ENCODE measurements at places on chromosomes 12 and 14.
A peak's percentile ranks its signal among the peaks of the same experiment; 100 is the strongest.

DNA sequence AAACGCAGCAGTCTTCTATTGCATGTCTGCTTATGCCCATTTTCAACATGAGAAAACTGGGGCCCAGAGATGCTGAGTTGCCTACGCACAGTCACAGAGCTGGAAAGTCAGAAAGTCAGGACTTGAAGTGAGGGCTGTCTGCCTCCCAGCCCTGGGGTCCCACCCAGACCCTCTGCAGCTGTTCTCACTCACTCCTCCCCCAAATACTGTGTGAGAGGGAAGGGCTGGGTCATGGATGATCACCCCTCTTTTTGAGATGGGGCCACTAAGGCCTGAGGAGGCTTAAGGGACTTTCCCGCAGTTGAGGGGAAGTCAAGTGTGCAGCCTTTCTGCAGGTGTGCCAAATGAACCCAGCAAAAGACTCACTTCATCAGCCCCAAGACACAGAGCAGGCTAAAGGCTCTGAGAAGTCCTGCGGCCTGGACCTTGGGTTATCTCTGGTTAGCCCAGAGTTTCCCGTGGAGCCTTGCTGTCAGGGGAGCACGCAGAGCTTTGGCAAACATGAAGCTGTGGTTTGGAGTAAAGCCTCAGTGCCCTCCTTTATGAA is 18.7 kb downstream of the DTX1 start:
- peak; percentile 95 for DNase-seq
- H3K36me3 ChIP-seq = peaks cover 3% of the 10 kb centered on the region
- H3K27me3 ChIP-seq = no peaks in the 10 kb centered on the region
- H3K27ac ChIP-seq = peak overlapping the region; percentile 71

GRCh38 chr12:96502477-96502876 is 13.1 kb downstream of the CFAP54 start:
- peak; percentile 78 for DNase-seq
- no peak overlapping the region for H3K4me3 ChIP-seq
- peaks cover 30% of the 10 kb centered on the region for H3K4me1 ChIP-seq
- peak overlapping the region; percentile 62 for H3K27ac ChIP-seq
- no peaks in the 10 kb centered on the region for H3K36me3 ChIP-seq

DNA sequence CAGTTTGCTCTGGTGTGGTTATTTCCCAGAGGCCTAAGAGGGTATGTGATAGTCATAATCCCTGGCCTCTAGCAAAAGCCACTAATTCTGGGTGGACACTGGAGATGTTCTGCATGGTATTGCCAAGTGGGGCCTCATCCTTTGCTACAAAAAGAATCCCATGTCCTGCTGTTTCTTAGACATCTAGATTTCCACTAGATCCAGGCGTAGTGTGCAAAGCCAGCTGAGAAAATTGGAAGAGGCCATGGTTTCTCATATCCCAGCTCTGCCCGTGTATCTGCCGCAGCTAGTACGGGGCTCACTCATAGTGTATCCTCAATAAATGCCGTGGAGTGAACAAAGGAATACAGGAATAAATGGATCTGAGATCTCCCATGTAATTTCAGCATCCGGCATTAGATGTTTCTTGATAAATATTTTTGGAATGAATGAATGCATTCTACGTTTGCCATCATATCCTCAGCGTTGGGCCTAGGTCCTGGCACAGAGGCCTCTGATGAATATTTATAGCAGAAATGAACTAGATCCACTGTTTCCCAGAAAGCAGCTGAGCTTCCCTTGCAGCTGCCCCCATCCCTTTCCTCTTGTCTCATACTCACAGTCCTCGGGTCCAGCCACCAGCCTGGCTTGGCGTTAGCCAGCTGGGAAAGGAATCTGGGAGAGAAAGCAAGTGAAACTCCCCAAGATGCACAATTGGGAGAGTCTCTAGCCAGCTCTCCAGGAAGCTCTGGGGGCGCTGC is 76.3 kb upstream of the NOS1 start:
- no peaks in the 10 kb centered on the region for H3K36me3 ChIP-seq
- no peak overlapping the region for H3K27ac ChIP-seq
- H3K4me1 ChIP-seq = no peaks in the 10 kb centered on the region
- no peaks in the 10 kb centered on the region for H3K27me3 ChIP-seq
- no peak for DNase-seq
- H3K4me3 ChIP-seq = no peak overlapping the region

DNA sequence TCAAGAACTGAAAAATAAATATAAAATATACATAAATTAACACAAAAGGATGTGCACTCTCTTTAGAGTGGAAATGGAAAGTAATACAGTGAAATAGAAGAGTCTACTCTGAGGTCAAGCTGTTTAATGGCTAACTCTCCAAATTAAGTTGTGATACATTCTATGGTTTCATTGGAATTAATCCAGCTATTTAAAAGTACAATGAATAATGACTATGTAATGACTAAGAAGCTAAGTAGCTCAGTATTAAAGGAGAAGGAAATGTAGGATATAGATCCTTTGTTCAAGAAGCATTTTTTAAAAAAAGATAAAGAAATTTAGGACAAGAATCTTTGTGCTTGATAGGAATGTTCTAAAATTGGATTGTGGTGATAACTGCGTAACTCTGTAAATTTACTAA is 85.3 kb downstream of the LRP6 start:
- no peak overlapping the region for H3K27ac ChIP-seq
- H3K4me1 ChIP-seq = no peaks in the 10 kb centered on the region
- no peak for DNase-seq
- H3K27me3 ChIP-seq = no peaks in the 10 kb centered on the region
- no peak overlapping the region for H3K4me3 ChIP-seq

DNA sequence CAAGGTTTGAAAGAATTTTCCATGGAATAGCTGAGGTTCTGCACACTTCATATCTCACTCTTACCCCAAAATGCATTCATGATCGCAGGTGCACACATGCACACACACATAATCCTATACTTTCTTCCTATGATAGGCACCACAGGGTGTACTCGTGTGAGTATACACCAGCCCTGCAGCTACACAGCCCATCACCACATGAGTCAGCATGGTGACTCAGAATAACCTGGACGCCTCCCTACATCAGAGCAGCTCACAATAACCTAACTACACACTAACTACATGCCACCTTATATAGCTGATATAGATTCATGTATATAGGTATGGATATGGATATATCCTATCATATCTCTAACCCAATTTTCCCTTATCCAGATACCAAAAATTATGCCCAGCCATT is 850.2 kb upstream of the TMEM132C start:
- H3K36me3 ChIP-seq = no peaks in the 10 kb centered on the region
- no peak overlapping the region for H3K4me3 ChIP-seq
- no peaks in the 10 kb centered on the region for H3K27me3 ChIP-seq

DNA sequence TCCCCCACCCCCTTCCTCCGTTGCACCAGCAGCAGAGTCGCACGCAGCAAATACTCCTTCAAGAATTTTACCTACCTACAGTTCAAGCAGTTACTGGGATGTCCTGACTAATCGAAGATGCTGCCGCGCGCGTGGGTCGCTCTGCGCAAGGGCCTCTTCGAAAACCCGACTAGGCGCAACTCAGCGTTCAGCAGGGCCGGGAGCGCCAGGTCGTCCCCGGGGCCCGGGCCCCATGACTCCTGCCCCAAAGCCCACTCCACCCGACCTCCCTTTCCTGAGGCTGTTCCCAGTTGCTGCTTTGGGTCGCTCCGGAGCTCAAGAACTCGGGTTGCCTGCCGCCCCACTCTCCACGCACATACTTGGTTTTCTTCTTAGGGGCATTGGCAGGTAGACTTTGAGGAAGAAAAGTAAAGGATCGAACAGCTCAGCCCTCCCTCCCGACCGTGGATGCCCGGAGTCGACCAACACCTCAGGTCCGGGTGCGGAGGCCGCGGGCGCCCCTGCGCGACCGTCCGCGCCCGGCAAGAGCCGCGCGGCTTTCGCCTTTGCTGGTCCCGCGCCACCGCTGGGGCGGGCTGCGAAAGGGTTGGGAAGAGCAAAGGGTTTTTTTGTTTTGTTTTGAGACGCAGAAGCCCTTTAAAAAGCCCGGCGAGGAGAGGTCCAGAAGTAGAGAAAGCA is 1.9 kb downstream of the BMP4 start:
- no peak for DNase-seq
- no peaks in the 10 kb centered on the region for H3K36me3 ChIP-seq
- H3K4me3 ChIP-seq = peak overlapping the region; percentile 65

- H3K36me3 ChIP-seq = no peaks in the 10 kb centered on the region
- peak within 1 kb of the TSS; percentile 68 for H3K27ac ChIP-seq
- H3K4me3 ChIP-seq = peak within 1 kb of the TSS; percentile 81
Observed at GRCh38 chr12:104958001-104958804, at the start of gene SLC41A2. Gene SLC41A2, minus strand, starts transcription at chr12:104958290. Its CDS starts 29,763 bp downstream, at chr12:104928527.

DNA sequence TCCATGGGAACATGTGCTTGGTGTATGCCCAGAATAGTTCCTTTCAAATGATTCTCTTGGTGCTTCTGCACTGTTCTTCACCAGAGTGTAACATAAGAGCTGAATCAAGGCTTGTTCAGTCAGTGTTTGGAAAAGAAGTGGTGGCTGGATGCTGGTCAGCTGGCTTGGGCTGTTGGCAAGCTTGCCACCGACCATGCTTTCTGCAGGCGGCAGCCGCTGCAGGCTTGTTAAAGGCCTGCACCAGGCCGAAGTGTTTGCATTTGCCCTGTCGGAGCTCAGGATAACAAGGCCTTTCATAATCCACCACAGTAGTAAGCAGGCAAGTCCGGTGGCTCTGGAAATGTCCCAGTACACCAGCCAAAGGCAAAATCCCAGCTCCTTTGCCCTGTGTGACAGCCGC is 26.9 kb downstream of the DAAM1 start:
- H3K4me1 ChIP-seq = peaks cover 15% of the 10 kb centered on the region
- no peaks in the 10 kb centered on the region for H3K36me3 ChIP-seq
- H3K27me3 ChIP-seq = no peaks in the 10 kb centered on the region
- peak overlapping the region; percentile 59 for H3K27ac ChIP-seq

GRCh38 chr12:46153268-46153872 is 115.5 kb downstream of the SLC38A1 start:
- H3K36me3 ChIP-seq = no peaks in the 10 kb centered on the region
- H3K27ac ChIP-seq = no peak overlapping the region
- H3K4me3 ChIP-seq = no peak overlapping the region
